ENCODE measurements at places on chromosomes 5 and 9.

GRCh38 chr9:107684224-107684623, 194.7 kb upstream of the KLF4 start:
- DNase-seq: no peak

DNA sequence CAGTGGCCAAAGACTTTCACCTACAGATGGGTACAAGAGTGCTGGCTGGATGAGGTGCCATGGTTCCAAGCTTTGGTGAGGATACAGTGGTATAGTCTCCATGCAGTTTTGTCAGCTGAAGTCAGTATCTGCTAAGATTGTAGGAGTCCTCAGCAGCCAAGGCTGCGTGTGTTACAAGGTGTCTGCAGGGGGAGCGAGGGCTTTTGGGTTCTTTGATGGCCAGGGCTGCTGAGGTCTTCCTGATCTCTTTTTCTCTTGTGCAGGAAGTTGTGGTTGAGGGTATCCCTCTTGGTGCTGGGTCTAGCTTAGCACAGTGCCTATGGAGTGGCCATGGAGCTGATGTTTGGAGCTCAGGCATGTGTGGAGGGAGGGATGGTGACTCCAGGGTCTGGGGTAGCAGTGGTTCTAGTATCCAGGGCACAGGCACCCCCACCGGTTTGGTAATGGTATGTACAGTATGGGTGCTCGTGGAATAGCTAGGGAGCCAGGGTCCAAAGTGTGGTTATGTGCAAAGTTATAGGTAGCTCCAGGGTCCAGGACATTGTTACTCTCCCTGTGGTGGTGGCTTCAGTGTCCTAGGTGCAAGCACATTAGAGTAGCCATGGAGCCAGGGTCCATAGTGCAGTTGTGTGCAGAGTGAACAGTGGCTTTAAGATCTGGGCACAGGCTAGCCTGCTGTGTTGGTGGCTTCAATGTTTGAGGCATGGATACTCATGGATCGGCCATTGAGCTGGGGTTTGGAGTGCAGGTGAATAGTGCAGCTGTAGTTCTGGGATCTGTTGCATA, 36.7 kb downstream of the CNTLN start:
- DNase-seq: no peak

- DNase-seq: no peak
These were observed 73.4 kb upstream of the PLPP6 start for GRCh38 chr9:4588721-4589120.

DNA sequence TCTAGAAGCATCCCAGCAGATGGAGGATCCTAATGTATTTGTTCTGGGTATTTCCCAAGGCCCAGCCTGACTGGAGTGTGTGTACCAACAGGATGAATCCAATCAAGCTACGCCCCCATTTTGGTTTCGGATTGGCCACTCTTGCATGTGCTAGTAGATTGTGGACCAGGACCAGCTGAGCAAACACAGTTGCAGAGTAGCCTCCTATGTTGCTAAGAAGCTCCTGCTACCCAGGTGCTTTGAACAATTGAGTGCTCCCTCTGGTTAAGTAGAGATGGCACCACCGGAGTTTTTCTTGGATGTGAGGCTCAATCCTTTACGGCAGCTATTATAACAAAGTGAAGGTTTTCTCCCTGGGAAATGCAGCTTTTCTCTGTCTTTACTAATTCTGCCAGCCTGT, 204.5 kb downstream of the NTRK2 start:
- no peak for DNase-seq
